ENCODE measurements at places on chromosomes 3 and 15.

GRCh38 chr15:74826921-74827320, 494 bp downstream of the CPLX3 start:
- no peak for DNase-seq

GRCh38 chr3:14706096-14706495, 31.2 kb downstream of the C3orf20 start:
- no peak for DNase-seq

- no peak for DNase-seq
Observed at GRCh38 chr15:65055201-65055870, 10.1 kb downstream of the SLC51B start.

GRCh38 chr15:83210619-83211018, 3.0 kb upstream of the HDGFL3 start:
- no peak for DNase-seq

DNA sequence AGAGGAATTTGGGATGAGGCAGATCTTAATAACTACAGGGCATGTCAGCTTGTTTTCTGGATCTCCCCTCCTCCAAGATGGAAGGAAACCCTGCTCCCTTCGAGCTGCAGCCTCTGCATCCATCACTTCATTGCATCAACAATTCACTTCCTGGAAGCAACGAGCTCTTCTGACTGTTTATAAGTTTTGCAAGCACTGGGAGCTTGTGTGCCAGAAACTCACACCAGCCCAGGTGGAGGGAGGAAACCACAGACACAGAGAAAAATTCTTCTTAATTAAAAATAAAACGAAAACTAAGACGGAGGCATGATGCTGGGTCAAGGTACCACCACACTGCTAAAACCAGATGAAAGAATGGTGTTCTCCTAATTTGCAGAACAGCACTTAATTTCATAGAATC, 10.6 kb downstream of the LRIG1 start:
- no peak for DNase-seq

GRCh38 chr3:74538669-74539068, 75.8 kb downstream of the CNTN3 start:
- DNase-seq, result no peak

DNA sequence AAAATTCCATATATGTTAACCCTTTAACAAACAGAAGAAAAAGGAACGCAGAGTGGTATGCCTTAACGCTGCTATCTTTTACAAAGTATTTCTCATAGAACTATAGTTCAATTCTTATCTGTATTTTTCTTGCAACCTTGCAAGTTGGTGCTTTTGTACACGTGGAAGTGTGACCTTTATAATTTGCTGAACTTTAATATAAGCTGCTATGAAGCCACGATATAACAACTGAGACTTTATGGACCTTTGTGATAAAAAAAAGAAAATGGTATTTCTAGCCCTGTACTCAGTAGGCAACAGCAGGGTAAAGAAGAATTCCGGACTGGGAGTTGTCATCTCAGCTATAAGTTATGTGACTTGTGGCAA, 6.3 kb upstream of the TFG start:
- no peak for DNase-seq

DNA sequence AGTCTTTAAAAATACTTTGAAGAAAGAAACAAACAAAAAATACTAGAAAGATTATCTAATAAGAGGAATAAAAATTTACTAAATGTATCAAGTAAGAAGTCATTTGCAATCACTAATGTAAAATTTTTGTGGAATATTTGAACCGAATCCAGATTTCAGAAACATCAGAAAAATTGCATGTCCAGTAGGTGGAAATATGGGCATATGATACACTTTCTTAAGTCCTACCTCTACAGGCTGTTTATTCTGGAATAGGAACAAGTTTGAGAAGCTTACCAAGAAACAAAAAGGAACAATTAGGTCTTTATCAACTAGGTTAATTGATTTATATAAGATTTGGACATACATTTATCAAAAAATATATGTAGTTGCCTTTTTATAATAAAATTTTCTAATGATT, 292.9 kb upstream of the ROBO1 start:
- DNase-seq, result no peak

GRCh38 chr3:13574083-13574797, 25.3 kb downstream of the FBLN2 start:
- no peak for DNase-seq

DNA sequence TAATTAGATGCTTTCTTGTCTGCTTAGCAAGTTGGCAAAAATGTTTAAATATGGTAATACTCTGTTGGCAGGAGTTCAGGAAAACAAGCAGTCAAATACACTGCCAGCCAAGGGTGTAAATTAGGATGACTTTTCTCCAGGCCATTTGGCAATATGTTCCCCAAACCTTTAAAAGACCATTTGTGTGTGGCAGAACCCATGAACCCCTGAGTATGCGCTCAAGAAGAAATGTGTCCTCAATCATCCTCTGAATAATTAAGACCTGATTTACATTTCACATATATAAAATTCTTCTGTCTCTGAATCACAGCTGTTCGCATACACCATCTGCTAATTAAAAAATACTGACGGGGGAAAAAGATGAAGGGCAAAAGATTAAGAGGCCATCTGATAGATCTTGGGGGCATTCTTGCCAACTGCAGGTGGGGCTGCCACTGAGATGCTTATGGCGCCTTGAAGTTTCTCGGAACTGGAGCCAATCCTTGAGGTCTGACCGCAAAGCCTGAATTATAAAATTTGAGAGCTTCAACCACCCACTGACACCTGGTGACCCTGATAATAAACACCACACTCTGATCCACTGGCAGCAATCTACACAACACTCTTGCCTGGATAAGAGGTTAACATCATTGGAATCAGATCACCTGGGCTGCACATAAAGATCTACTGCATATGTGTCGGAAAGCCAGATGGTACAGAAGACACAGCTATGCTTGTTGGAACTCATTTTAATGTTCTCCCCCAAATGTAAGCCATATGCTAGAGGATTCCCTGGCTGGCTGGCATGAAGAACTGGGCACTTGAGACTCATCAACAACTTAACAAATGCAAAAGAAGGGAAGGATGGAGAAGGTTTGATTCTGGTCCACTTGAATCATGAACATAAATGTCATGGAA, 190.6 kb downstream of the OSBPL10 start:
- no peak for DNase-seq

DNA sequence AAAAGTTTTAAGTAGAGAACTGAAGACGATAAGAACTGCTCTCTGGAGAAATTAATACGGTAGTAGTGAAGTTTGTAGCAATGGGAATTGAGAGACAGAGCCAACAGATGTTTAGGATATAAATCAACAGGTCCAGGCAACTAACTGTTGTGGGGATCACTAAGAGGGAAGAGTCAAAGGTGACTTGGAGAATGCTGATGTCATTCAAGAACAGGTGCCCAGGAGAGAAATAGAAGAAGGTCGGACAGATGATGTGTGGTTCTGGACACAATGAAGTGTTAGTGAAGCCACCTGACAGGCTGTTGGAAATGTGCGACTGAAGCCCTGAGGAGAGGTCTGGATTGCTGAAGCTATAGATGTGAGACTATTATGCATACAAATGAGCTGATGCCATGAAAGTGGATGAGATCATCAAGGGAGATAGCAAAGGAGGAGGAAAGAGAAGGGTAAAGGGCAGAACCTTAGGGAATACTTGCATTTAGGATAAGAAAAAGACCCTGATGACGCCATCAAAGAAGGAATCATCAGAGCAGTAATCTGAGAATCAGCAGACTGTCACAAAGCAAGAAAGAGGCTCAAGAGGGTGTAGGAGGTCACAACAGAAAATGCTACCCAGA, 183.7 kb downstream of the FRMD5 start:
- DNase-seq, result no peak

GRCh38 chr3:193903966-193904365, 232.0 kb upstream of the HES1 start:
- DNase-seq, result no peak

DNA sequence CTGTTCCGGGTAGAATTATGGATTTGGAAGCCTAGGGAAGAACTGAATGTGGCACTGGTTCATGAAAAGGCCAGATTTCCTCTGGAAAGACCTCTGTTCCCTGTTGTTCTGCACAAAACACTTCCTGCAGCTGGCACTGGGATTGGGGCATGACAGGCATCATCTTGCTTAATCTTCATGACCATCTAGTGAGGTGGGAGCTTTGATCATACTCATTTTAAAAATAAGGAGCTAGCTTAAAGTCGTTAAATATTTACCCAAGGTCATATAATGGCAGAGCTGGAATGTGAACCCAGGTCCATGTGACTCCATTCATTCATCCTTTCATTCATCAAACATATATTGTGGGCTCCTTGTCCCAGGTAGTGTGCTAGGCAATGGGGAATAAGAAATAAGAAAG, 40.4 kb downstream of the EBLN2 start:
- no peak for DNase-seq

DNA sequence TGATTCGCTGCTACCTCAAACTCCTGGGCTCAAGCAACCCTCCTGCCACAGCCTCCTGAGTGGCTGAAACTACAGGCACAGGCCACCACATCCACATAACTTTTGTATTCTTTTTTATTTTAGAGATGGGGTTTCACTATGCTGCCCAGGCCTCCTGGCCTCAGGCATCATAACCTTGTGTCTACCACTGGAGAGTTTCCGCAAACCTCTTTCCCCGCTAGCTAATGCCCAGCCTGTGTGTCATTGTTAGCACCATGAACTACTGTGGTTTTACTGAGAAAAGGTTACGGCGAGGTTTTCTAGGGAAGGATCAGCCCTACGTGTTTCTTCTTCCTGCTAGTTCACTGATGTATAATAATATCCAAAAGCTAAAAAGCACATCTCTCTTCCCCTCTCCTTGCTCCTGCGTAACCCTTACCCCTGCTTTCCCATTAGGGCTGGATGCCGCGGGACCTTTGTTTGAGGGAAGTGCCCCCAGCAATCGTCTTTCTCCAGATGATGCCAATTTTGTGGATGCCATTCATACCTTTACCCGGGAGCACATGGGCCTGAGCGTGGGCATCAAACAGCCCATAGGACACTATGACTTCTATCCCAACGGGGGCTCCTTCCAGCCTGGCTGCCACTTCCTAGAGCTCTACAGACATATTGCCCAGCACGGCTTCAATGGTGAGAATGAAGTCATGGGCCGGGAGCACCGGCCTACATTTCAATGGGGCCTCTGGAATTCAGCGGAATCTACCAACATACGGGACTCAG, 113.7 kb downstream of the LIPC start:
- DNase-seq, result no peak

DNA sequence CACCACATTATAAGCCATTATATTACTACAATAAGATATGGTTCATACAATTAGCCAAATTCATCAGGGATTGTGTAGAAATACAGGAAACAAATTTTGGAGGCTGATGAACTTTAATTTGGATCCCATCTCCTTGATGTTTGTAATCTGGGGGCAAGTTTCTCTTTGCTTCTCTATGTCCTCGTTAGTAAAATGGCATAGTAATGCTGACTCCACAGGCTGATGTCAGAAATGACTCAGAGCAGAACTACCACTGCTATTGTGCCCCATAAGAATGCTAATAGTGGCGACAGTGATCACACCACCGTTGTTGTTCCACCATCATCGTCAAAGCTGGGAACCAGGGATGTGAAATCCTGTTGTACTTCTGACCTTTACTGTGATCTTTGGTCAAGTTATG, 722.3 kb upstream of the LMCD1 start:
- DNase-seq, result no peak

DNA sequence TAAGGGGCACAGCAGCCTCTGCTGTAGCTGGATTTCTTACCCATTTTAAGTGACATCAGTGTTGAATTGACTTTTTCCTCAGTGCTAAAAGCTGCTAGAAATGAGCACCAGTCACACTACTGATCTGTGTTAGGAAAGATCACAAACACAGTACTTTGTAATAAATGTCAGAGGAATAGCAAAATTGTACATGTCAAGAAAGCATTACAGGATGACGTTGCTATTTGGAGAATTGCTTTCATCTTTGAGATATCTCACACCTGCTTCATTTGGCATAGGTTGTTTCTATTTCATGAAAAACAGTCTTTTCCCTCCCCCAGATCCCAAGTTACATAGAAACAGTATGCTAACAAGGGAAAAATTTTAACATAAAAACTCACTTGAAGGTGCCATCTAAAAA, 77.8 kb downstream of the SLC25A26 start:
- DNase-seq, result no peak

DNA sequence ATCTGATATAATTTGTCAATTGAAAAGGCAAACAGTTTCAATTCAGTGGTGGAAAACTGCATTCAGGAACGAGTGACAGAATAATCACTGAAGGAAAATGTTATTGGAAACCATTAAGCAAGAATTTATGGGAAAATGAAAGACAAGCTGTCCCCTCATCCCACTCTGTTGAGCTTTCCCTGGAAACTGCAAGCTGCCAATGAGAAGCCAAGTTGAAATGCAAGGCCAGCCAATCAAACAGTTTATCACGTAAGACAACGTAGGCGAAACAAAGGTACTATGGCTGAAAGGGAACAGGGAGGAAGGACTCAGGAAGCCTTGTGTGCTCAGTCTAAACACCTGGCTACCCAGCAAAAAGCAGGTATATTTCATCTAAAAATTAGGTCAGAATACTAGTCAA, 187.9 kb upstream of the ATP10A start:
- DNase-seq, result no peak

DNA sequence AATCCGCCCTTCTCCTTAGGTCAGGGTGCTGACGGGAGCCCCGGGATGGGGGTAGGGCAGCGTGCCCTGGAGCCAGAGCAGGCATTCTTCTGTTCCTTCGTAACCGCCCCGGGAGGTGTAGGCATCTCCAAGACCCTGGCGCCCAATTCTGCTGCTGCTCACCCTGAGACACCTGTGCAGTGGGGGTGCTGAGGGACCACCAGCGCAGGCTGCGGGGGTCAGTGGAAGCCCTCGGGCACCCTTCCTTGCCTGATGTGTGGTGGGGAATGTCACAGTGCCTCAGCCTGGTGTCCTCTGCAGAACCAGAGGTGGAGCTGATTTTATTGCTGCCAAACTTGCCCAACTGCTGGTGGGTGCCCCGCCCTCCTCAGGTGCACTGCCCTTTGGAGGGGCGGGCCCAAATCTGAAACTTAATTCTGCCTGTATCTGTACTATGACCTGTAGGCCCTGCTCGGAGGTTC, 7.3 kb downstream of the CSK start:
- no peak for DNase-seq

DNA sequence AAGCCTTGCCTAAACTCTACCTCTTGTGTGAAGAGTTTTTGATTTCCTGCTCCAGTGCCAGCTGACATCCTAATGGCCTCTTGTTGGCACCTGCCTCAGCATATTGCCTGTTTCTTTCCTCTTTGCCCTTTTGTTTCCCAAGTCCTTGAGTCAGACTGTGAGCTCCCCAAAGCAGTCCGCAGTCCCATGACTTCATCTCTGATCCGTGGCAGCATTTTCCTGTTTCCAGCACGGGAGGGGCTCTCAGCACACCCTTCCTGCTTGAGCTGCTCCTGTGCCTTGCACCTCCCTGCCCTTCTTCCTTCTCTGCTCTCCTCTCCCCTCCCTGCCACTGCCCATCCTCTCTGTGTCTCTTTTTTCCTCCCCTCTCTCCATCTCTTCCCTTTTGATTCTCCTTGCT, 179.6 kb downstream of the EPHB1 start:
- DNase-seq, result no peak

DNA sequence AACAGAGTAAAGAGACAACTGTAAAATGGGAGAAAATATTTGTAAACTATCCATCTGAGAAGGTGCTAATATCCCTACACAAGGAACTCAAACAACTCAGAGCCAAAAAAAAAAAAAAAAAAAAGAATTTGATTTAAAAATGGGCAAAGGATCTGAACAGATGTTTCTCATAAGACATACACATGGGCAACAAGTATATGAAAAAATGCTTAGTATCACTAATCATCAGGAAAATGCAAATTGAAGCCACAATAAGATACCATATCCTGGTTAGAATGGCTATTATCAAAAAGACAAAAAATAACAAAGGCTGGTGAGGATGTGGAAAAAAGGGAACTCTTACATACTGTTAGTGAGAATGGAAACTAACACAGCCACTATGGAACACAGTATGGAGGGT, 36.2 kb downstream of the TXNRD3 start:
- no peak for DNase-seq

Data from stimulated activated CD4-positive, alpha-beta T cell treated with anti-CD3 and anti-CD28 coated beads, Interleukin-4, amount 100 ng/mL, for 48 hours (primary cell).